ENCODE measurements at places on chromosomes 2 and 18. TPM values are rescaled to one million over a fixed set of nuclear protein-coding genes. Genes with fewer than 3 reads are reported as not detected.

Gene REG3A
- not detected for total RNA-seq

Gene NOSTRIN
- 0.81 TPM for total RNA-seq

Gene KCNG3
- not detected for total RNA-seq

Gene SLC4A1AP
- 70.6 TPM for total RNA-seq

Gene PRSS56
- total RNA-seq = not detected

Gene TMEM198
- total RNA-seq = 1.1 TPM

Gene PTMA
- total RNA-seq = 2,614 TPM

Gene ARPC2
- 121 TPM for total RNA-seq

Gene POTEC
- total RNA-seq = not detected

Gene PRKD3
- 55.8 TPM for total RNA-seq

Gene CD8B2
- not detected for total RNA-seq

Gene CFAP221
- total RNA-seq = not detected

Gene SLC23A3
- total RNA-seq = 1.6 TPM

Gene DAW1
- total RNA-seq = not detected

Gene GRHL1
- total RNA-seq = 1.3 TPM

All from fibroblast of the aortic adventitia (primary cell).